NCI-H1105 treated with DMSO at 0.1 percent for 48 hours (cell line): ENCODE measurements at places on chromosomes 2 and 18.

- peak; percentile 1 for DNase-seq
These were observed 38.8 kb upstream of the TMEM18 start for GRCh38 chr2:715854-716560.

DNA sequence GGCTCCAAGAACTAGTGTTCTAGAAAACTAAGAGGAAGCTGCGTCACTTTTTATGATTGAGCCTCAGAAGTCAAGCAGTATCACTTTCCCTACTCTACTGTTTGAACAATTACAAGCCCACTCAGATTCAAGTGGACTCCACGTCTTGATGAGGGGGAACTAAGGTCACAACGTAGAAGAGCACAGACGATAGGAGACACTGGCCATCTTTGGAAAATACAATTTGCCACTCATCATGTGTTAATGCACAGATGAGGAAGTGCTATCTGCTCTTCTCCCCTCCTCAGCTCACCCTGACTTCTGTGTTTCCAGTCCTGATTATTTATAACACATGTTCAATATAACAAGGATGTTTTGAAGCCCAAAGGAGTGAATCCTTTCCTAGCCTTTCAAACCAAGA, 76.1 kb upstream of the CYP1B1 start:
- DNase-seq, result no peak

DNA sequence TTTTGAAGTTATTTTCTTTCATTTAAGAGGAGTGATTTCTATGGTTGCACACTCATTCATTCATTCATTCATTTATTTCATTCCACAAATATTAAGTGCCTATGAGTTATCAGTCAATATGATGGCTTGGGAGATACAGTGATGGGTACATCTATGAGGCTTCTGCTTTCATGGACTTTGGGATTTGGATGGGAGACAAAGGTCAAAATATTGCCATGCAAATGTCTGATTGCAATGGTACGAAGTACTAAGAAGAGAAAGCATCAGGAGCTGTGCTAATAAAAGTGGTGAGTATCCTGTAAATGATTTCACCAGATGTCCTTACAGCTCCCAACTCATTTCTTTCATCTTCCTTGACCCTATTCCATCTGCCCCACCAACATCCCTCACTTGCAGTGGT, 174.4 kb upstream of the MEX3C start:
- no peak for DNase-seq

DNA sequence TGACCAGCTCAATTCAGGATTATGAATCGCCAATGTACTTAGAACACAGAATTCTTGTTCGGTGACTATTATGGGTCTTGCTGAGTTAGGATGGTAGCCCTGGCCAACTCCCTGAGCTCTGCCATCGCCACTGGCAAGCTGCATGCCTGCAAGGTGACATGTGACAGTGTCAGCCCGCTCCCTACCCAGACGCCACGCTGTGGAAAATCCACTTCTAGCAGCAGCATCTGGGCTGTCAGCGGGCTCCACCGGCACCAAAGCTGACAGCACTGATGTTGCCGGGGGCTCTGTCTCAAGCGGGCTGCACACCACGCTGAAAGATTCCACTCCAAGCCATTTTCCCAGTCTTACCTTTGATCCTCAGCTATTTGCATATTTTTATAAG, 100.7 kb downstream of the MYT1L start:
- DNase-seq, result no peak
